Upper lobe of right lung (tissue), 1 donor: ENCODE measurements at places on chromosomes 11 and 22. TPM values are rescaled to one million over a fixed set of nuclear protein-coding genes. Genes with fewer than 3 reads are reported as not detected.
A peak's percentile ranks its signal among the peaks of the same experiment; 100 is the strongest.

GRCh38 chr22:46318576-46318975 is 16.9 kb upstream of the TRMU start:
- no peaks in the 10 kb centered on the region for H3K4me1 ChIP-seq
- no peak overlapping the region for H3K27ac ChIP-seq
- DNase-seq: no peak
- H3K4me3 ChIP-seq: no peak overlapping the region
- no peaks in the 10 kb centered on the region for H3K36me3 ChIP-seq
- no peaks in the 10 kb centered on the region for H3K27me3 ChIP-seq

DNA sequence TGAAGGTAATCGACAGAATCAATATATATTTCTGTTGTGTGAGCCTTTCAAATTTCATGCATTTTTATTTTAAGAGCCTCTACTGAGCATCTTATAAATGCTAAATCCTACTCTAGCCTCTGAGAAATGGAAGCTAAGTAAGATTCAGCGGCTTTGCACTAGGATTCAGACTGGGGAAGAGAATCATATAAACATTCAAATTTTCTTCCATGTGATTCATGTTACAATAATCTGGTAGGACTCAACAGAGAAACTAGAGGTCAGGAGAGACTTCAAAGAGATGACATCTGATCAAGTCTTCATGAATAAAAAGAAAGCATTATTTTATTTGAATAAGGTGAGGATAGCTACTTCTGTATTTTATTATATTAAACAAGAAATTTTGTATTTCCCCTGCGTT is 538.9 kb downstream of the DLG2 start:
- H3K36me3 ChIP-seq: no peaks in the 10 kb centered on the region
- no peaks in the 10 kb centered on the region for H3K27me3 ChIP-seq
- no peaks in the 10 kb centered on the region for H3K4me1 ChIP-seq
- H3K27ac ChIP-seq: no peak overlapping the region

DNA sequence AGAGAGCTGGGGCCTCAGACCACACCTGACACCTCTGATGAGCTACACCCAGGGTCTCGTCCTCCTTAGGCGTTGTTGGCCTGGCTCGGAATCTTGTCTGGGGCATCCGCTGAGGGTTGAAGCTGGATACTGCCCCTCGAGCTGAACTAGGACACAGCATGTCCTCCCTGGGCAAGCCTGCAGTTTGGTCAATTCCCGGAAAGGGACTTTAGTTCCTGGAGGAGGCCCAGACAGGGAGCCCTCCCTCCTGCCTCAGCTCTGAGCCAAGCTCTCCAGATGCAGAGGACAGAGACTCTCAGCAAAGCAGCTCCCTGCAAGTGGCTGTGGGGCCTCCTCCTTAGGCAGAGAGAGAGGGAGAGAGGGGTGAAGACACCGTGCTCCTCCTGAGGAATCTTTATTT is 4.9 kb downstream of the APOL3 start:
- peak overlapping the region; percentile 59 for H3K4me3 ChIP-seq
- H3K27ac ChIP-seq: peak overlapping the region; percentile 91

GRCh38 chr11:68432874-68433273 is 27.7 kb upstream of the PPP6R3 start:
- peaks cover 37% of the 10 kb centered on the region for H3K36me3 ChIP-seq
- no peak for DNase-seq
- H3K4me3 ChIP-seq: no peak overlapping the region
- H3K4me1 ChIP-seq: peaks cover 3% of the 10 kb centered on the region
- no peaks in the 10 kb centered on the region for H3K27me3 ChIP-seq

DNA sequence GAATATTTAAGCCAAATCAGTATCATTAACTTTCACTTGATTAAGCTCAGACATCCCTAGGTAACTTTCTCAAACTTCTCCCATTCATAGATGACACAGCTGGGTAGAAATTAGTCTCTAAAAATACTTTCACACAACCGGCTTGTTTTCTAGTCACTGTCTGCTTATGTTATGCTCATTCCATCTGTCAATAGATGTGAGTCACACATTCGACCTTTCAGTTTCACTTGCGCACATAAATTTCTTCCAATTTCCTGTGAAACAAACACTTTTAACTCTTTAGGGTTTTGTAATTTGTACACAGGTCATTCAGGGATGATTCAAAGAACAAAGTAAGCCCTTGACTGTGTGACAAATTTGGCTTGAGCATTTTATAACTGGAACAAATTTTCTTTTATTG is 723.0 kb downstream of the KCNA4 start:
- DNase-seq: no peak
- no peaks in the 10 kb centered on the region for H3K27me3 ChIP-seq
- H3K4me1 ChIP-seq: no peaks in the 10 kb centered on the region
- H3K27ac ChIP-seq: no peak overlapping the region
- no peaks in the 10 kb centered on the region for H3K36me3 ChIP-seq

DNA sequence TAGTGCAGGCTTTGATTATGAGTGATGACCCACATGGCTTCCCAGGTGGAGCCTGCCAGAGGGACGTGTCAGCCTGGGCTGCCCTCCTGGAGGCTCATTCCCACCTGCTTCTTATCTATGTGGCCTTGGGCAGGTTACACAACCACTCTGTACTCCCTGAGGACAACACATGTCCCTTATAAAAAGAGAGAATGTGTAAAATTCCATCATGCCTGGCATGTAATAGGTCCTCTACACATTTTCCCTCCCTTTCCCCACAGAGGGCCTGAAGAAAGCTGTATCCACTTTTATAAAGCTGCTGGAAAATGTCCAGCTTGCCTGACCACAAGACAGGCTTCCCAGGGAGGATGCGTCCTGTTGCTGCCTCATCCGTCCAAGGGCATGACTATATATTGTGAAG is 55.0 kb upstream of the VSTM5 start:
- H3K27ac ChIP-seq: no peak overlapping the region
- H3K27me3 ChIP-seq: no peaks in the 10 kb centered on the region
- DNase-seq: no peak
- H3K4me3 ChIP-seq: no peak overlapping the region
- no peaks in the 10 kb centered on the region for H3K36me3 ChIP-seq

DNA sequence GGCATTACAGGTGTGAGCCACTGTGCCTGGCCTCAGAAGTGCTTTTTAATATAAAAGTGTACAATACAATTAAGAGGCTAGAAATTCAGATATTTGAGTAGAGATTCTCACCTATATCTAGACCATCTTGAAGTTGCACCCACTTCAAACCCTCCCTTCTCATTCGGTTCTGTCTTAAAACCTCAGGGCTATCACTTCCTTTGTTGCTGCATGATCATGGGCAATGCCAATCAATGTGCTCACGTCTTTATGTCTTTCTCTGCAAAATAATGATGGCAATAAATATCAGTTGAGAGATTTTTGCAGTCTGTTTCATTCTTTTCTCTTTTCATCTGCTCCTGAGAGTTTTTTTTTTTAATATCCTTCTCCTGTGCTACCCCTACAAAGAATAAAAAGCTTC is 9.3 kb upstream of the NUP160 start:
- no peaks in the 10 kb centered on the region for H3K27me3 ChIP-seq
- DNase-seq: no peak
- no peak overlapping the region for H3K4me3 ChIP-seq
- peaks cover 4% of the 10 kb centered on the region for H3K4me1 ChIP-seq

DNA sequence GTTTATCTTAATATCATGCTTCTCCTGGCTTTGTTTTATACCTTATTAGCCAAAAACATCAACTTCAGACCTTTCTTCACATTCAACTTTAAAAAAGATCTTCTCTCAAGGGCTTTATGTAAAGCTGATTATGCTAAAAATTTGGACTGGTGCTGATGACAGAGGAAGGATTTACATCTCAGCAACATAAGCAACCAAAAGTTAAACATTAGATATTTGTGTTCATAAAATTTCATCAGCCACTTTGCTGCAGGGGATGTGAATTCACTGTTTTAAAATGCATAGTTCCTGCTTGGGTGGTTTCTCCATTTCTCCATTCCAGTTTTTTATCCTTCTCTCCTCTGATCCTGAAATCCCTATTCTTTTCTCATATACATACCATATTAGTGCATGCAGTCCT is 398.6 kb upstream of the DDI1 start:
- DNase-seq: no peak
- H3K36me3 ChIP-seq: no peaks in the 10 kb centered on the region
- no peak overlapping the region for H3K27ac ChIP-seq

- peaks cover 12% of the 10 kb centered on the region for H3K27me3 ChIP-seq
- no peaks in the 10 kb centered on the region for H3K36me3 ChIP-seq
- DNase-seq: no peak
- peaks cover 27% of the 10 kb centered on the region for H3K4me1 ChIP-seq
- H3K27ac ChIP-seq: peak overlapping the region; percentile 25
These were observed 56.6 kb downstream of the JAM3 start for GRCh38 chr11:134125507-134125906.

DNA sequence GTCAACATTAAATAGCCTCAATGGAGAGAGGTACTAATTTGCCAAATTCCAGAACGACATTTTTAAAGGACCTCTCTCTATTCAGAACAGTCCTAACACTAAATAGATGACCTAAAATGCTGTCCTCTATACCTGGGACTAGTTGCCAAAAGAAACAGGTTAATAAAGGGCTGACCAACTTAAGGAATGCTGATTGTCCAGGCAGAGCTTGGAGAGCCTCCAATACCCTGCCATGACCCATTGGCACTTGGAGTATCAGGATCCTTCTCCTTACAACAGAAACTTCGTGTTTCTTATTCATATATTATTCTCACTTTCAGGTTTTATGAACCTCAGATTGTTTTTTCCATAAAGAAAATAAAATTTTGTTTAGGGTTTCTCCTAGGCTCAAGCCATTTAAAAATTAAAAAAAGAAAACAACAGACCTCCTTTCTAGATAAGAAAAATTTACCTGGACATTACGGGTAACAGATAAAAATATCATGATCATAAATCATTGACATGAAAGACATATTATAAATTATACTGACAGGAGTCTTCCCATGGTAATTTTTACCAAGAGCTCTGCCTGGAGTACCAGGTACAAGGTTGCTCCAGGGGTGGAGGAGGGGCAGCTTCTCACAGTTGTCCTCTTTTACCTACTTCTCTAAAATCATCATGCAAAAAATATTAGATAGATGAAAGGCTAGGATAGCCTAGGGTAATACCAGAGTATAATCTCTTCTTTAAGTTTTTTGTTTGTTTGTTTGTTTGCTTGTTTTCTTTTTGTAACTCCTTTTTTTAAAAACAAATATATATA is 2.0 kb downstream of the LRRC4C start:
- no peak overlapping the region for H3K4me3 ChIP-seq
- peaks cover 14% of the 10 kb centered on the region for H3K27me3 ChIP-seq
- no peaks in the 10 kb centered on the region for H3K4me1 ChIP-seq
- H3K36me3 ChIP-seq: no peaks in the 10 kb centered on the region
- H3K27ac ChIP-seq: no peak overlapping the region
- no peak for DNase-seq

GRCh38 chr11:63821411-63821810 is 8.2 kb downstream of the SPINDOC start:
- H3K27me3 ChIP-seq: no peaks in the 10 kb centered on the region
- no peak overlapping the region for H3K4me3 ChIP-seq
- no peaks in the 10 kb centered on the region for H3K4me1 ChIP-seq
- DNase-seq: no peak
- no peak overlapping the region for H3K27ac ChIP-seq
- peaks cover 91% of the 10 kb centered on the region for H3K36me3 ChIP-seq

GRCh38 chr11:70872955-70873735 is 379.2 kb downstream of the SHANK2 start:
- DNase-seq: no peak
- H3K4me1 ChIP-seq: no peaks in the 10 kb centered on the region
- no peaks in the 10 kb centered on the region for H3K27me3 ChIP-seq
- H3K36me3 ChIP-seq: no peaks in the 10 kb centered on the region
- H3K4me3 ChIP-seq: no peak overlapping the region

- H3K4me3 ChIP-seq: no peak overlapping the region
- no peaks in the 10 kb centered on the region for H3K36me3 ChIP-seq
- H3K27me3 ChIP-seq: peaks cover 23% of the 10 kb centered on the region
- H3K27ac ChIP-seq: no peak overlapping the region
These were observed 96.0 kb downstream of the SEZ6L start for GRCh38 chr22:26265281-26265680.

- no peak for DNase-seq
- H3K27me3 ChIP-seq: no peaks in the 10 kb centered on the region
- H3K27ac ChIP-seq: no peak overlapping the region
- no peaks in the 10 kb centered on the region for H3K4me1 ChIP-seq
- H3K4me3 ChIP-seq: no peak overlapping the region
- no peaks in the 10 kb centered on the region for H3K36me3 ChIP-seq
These were observed 32.9 kb downstream of the SCUBE1 start for GRCh38 chr22:43310311-43310710.

- DNase-seq: no peak
- no peaks in the 10 kb centered on the region for H3K27me3 ChIP-seq
- H3K4me3 ChIP-seq: no peak overlapping the region
- H3K27ac ChIP-seq: no peak overlapping the region
- H3K36me3 ChIP-seq: no peaks in the 10 kb centered on the region
These were observed 7.2 kb upstream of the CHST1 start for GRCh38 chr11:45672593-45672992.

- no peaks in the 10 kb centered on the region for H3K4me1 ChIP-seq
- H3K4me3 ChIP-seq: no peak overlapping the region
- H3K27me3 ChIP-seq: no peaks in the 10 kb centered on the region
- H3K27ac ChIP-seq: no peak overlapping the region
- no peaks in the 10 kb centered on the region for H3K36me3 ChIP-seq
- DNase-seq: no peak
These were observed 128.5 kb downstream of the SLC1A2 start for GRCh38 chr11:35290876-35291275.

DNA sequence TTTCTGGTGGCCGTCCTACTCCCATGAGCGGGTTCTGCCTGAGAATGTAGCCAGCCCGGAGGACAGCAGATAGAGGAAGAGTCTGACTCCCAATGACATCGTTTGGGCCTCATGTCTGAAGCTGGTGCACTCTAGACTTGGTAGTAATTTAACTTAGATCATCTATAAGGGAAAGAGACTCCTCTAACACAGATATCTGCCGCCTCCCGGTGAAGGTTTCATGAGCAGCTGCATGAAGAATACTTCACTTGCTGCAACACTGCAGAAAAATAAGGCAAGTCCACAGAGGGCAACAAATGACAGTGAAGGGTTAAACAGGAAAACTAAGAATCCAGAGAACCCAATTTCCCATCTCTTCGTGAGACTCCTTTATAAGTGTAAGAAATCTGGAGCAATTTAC is 5.9 kb upstream of the ARL2 start:
- H3K36me3 ChIP-seq: no peaks in the 10 kb centered on the region
- H3K27ac ChIP-seq: no peak overlapping the region
- no peak overlapping the region for H3K4me3 ChIP-seq
- DNase-seq: no peak
- H3K27me3 ChIP-seq: no peaks in the 10 kb centered on the region

The INS gene
- not detected for total RNA-seq

The TEX54 gene
- total RNA-seq: not detected

The TKFC gene
- 32.1 TPM for total RNA-seq

The TRIM49 gene
- total RNA-seq: not detected

The PHF5A gene
- 32.9 TPM for total RNA-seq

The FOLH1 gene
- 5.1 TPM for total RNA-seq
